ENCODE measurements at places on chromosomes 16 and 17.

- no peaks in the 10 kb centered on the region for H3K4me1 ChIP-seq
- H3K27me3 ChIP-seq, result no peaks in the 10 kb centered on the region
- H3K27ac ChIP-seq, result no peak overlapping the region
- H3K36me3 ChIP-seq, result peaks cover 75% of the 10 kb centered on the region
Measured at GRCh38 chr17:62045109-62045508, 20.0 kb downstream of the MED13 start.

DNA sequence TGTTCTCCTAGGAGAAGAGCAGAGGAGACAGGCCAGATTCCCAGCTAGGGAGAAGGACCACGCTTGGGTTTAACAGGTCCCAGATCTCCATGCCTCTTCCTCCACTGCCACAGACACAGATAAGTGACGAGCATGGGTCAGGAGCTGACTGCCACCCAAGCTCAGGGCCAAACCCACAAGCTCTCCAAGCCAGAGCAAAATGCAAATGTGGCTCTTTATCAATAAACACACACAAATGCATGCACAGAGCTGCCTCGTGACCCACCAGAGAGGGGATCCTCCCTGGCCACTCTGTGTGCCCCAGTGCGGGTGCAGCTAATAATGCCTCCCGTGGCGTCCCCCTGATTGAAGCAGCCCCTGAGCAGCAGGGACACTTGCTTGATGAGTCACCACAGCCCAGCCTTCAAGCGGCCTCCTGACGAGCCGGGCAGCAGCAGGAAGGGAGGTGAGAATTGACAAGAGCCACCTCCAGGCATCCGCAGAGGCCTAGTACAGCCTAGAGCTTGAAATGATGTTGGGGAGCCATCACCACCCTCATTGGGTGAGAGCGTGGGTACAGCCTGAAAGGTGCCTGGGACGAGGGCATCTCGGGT, 143.9 kb downstream of the CCDC182 start:
- H3K4me3 ChIP-seq, result no peak overlapping the region
- H3K27me3 ChIP-seq, result no peaks in the 10 kb centered on the region
- peaks cover 10% of the 10 kb centered on the region for H3K36me3 ChIP-seq
- H3K4me1 ChIP-seq, result peaks cover 4% of the 10 kb centered on the region

DNA sequence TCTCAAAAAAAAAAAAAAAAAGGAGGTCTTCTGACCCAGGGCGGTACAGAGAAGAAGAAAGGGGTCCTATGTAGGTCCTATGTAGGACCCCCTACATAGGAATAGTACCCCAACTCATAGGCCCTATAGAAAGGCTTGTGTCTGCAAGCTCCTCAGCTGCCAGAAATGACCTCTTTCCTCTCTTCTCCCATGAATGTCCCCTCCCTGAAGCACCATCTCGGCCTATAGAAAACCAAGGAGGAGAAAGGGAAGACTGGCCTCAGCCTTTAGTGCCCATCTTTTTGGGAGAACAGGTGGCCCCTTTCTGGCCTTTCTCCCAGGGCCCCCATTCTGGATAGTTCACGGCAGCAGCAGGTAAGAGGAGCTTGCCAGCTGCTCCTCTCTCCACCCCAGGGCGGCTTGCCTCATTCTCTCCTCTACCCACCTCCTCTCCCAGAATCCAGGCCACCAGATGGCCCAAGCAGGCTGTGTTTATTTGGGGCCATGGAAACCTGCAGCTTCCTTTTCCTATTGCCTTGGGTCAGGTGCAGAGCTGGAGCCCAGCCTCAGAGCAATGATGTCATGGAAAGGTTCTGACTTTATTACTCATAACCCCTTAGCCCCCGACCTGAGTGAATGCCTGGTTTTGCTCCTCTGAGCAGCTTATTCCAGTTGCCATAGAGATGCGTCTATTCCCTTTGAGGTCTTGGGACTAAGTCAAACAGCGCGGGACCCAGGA, 1.6 kb upstream of the MRPL58 start:
- H3K36me3 ChIP-seq, result peaks cover 9% of the 10 kb centered on the region
- H3K4me3 ChIP-seq, result no peak overlapping the region
- no peaks in the 10 kb centered on the region for H3K27me3 ChIP-seq
- peak; percentile 20 for DNase-seq

GRCh38 chr17:82334204-82334621, 647 bp upstream of the SECTM1 start:
- H3K27me3 ChIP-seq, result no peaks in the 10 kb centered on the region
- H3K27ac ChIP-seq, result no peak overlapping the region
- DNase-seq, result no peak
- no peak overlapping the region for H3K4me3 ChIP-seq

GRCh38 chr17:5241861-5242671, 7.4 kb upstream of the SCIMP start:
- H3K36me3 ChIP-seq, result no peaks in the 10 kb centered on the region
- no peaks in the 10 kb centered on the region for H3K4me1 ChIP-seq
- H3K4me3 ChIP-seq, result no peak overlapping the region
- DNase-seq, result no peak
- H3K27me3 ChIP-seq, result no peaks in the 10 kb centered on the region
- H3K27ac ChIP-seq, result no peak overlapping the region

GRCh38 chr17:66702106-66702936, 132.6 kb upstream of the CACNG5 start:
- H3K36me3 ChIP-seq, result peaks cover 2% of the 10 kb centered on the region
- no peak for DNase-seq
- no peak overlapping the region for H3K4me3 ChIP-seq
- no peaks in the 10 kb centered on the region for H3K4me1 ChIP-seq

GRCh38 chr16:22979038-22979437, 165.1 kb downstream of the HS3ST2 start:
- no peaks in the 10 kb centered on the region for H3K36me3 ChIP-seq
- no peak overlapping the region for H3K27ac ChIP-seq
- H3K4me3 ChIP-seq, result no peak overlapping the region
- no peaks in the 10 kb centered on the region for H3K27me3 ChIP-seq
- DNase-seq, result no peak
- H3K4me1 ChIP-seq, result no peaks in the 10 kb centered on the region

GRCh38 chr17:34720760-34721159, 141.4 kb downstream of the TMEM132E start:
- no peak overlapping the region for H3K27ac ChIP-seq
- H3K4me1 ChIP-seq, result no peaks in the 10 kb centered on the region
- H3K27me3 ChIP-seq, result peaks cover 11% of the 10 kb centered on the region
- no peak overlapping the region for H3K4me3 ChIP-seq
- DNase-seq, result no peak

DNA sequence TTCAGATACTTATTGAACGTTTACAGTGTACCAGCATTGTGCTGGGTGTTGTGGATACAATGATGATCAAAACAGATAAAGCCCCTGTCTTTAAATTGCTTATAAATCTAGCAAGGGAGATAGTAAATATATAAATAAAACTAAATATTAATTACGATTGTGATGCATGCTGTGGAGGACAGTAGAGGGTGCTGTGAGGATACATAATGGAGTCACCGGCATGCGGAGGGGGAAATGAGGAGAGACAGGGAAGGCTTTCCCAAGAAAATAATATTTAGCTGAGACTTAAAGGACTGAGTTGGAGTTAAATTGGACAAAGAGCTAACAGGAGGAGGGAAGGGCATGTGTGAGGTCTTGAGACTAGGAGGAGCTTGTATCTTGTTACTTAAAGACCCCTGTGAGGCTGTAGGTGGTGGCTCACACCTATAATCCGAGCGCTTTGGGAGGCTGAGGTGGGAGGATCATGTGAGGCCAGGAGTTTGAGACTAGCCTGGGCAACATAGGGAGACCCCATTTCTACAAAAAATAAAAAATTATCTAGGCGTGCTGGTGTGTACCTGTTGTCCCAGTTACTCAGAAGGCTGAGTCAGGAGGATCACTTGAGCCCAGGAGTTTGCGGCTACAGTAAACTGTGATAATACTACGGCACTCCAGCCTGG, 2.4 kb downstream of the DHRS7B start:
- H3K27me3 ChIP-seq, result no peaks in the 10 kb centered on the region
- H3K36me3 ChIP-seq, result no peaks in the 10 kb centered on the region
- DNase-seq, result no peak
- peaks cover 13% of the 10 kb centered on the region for H3K4me1 ChIP-seq

DNA sequence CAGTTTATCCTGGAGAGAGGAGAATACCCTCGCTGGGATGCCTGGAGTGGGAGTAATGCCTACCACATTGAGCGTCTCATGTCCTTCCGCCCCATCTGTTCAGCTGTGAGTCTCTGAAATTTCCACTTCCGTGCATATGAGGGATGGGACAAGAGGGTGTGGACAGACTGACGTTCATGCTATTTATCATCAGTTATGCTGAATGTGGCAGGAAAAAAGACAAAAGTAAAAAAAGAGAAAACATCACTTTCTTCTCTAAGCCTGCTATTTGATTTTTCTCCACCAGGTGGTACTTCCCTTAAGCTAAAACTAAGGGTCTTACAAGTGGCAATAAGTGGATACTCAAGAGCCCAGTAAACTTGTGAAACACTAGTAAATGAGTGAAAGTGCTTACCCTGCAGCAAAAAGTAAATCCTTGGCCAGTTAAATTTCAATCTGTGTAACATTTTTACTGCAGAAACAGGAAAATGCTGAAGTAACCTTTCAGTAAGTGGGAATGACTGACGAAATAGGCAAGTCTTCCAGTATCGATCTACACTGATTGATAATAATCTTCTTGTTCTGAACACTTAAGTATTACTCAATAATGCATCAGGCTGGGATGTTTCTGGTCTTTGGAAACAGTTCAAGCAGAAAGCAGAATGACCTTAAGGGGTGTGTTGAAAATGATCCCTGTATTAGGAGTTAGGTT, 5.6 kb downstream of the CRYBA1 start:
- no peak overlapping the region for H3K27ac ChIP-seq
- DNase-seq, result peak; percentile 30
- no peaks in the 10 kb centered on the region for H3K27me3 ChIP-seq
- no peak overlapping the region for H3K4me3 ChIP-seq

DNA sequence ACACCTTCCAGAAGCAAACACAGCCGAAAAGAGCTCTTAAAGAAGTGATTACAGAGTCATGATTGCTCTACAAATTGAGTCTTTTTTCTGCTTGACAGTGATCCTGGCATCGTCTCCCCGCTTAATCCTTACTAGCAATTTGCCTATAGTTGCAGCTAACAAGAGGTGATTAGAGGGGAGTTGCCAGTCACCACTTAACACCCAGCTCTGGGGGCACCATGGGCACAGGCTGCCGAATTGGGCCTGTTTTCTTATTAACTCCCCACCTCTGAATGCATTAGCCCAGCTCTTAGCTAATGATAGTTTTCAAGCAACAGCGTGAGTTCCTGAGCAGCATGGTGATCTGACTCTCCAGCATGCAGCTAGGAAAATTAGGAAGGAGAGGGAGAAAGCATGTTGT, 93.5 kb downstream of the RBFOX1 start:
- DNase-seq, result no peak
- H3K4me3 ChIP-seq, result no peak overlapping the region
- H3K4me1 ChIP-seq, result no peaks in the 10 kb centered on the region
- no peak overlapping the region for H3K27ac ChIP-seq

DNA sequence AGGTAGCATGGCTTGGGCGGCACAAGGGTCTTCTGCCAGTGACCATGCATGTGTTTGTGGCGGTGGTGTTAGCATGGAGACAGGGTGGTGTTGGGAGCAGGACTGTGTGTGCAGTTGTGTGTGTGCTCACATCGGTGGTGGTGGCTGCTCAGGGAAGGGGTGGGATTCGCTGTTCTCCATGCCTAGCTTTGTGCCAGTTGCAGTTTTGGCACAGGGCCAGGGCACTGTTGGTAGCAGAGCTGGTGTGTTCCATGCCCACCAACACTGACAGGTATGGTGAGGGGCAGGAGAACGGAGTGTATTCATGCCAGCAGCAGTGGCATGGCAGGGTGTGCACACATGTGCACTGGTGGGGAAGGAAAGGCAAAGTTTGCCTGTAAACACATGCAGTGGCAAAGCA, 77.3 kb upstream of the TEKT1 start:
- H3K27ac ChIP-seq, result no peak overlapping the region
- no peaks in the 10 kb centered on the region for H3K27me3 ChIP-seq
- H3K36me3 ChIP-seq, result peaks cover 8% of the 10 kb centered on the region
- no peak for DNase-seq
- no peak overlapping the region for H3K4me3 ChIP-seq
